WERI-Rb-1 (cell line): ENCODE measurements at places on chromosomes 5 and 9.

- no peak for DNase-seq
Observed at GRCh38 chr9:137064880-137065164, 5.5 kb downstream of the SAPCD2 start.

GRCh38 chr9:96009690-96010472 lies 134.4 kb downstream of the ERCC6L2 start:
- no peak for DNase-seq

- no peak for DNase-seq
Observed at GRCh38 chr5:131965826-131966415, 20.5 kb upstream of the MEIKIN start.

GRCh38 chr9:20333991-20334390 lies 288.3 kb downstream of the MLLT3 start:
- DNase-seq, result peak; percentile 33

- DNase-seq, result no peak
Observed at GRCh38 chr5:75678155-75678554, 39.1 kb downstream of the POC5 start.

DNA sequence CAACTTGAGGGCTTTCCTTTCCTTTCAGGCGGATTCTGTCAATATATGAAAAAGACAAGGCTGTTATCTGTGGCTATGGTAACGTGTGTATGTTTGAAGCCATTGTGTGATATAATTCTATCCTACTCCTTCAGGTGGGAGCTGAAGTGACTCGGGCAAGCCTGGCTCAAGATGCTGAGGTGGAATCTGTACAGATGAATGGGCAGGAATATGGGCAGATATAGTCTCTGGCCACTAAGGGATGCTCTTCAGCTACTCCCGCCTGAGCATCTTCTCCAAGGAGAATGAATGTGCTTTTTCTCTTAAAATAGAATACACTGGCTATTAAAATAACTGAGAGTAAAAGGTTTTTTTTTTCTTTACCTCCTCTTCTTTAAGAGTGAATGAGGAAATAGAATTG lies 244.8 kb downstream of the ADGRV1 start:
- DNase-seq, result no peak

DNA sequence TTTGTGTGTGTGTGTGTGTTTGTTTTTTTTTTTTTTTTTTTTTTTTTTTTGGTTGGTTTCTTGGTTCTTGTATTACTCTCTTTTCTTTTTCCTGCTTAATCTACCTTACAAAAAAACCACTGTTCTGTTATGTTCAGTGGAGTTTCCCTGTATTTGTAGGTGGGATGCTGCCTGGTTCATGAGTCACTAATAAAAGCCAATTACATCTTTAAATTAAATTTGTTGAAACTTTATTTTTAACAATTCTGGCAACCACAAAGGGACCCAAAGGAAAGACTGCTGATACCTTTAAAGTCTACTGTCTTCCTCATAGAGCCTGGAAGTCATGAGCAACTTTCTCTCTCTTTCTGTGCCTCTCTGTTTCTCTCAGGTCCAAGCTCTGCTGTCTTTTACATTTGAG lies 29.5 kb upstream of the RNF20 start:
- DNase-seq, result no peak

- DNase-seq, result no peak
Observed at GRCh38 chr5:158212917-158213316, 354.0 kb upstream of the CLINT1 start.

GRCh38 chr5:58455066-58455465 lies 4.8 kb downstream of the PLK2 start:
- no peak for DNase-seq

DNA sequence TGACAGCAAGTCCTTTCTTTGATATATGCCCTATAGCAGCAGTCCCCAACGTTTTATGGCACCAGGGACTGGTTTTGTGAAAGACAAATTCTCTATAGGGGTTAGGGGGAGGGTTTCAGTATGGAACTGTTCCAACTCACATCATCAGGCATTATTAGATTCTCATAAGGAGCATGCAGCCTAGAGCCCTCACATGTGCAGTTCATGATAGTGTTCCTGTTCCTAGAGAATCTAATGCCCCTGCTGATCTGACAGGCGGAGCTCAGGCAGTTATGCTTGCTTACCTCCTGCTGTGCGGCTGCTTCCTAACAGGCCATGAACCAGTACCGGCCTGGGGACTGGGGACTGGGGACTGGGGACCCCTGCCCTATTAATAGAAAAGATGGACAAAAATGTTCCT lies 2.7 kb upstream of the RAPGEF6 start:
- no peak for DNase-seq

- no peak for DNase-seq
Observed at GRCh38 chr9:128169492-128169891, 9.4 kb downstream of the BBLN start.

DNA sequence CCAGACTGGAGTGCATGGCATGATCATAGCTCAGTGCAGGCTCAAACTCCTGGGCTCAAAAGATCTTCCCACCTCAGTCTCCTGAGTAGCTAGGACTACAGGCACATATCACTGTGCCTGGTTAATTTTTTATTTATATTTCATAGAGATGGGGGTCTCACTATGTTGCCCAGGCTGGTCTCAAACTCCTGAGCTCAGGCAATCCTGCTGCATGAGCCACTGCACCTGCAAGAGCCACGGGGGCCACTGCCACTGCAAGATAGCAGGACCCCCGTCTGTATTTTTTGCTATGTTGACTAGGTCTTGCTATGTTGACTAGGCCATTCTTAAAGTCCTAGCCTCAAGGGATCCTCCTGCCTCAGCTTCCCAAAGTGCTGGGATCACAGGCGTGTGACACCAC lies 6.5 kb downstream of the CYSTM1 start:
- no peak for DNase-seq

DNA sequence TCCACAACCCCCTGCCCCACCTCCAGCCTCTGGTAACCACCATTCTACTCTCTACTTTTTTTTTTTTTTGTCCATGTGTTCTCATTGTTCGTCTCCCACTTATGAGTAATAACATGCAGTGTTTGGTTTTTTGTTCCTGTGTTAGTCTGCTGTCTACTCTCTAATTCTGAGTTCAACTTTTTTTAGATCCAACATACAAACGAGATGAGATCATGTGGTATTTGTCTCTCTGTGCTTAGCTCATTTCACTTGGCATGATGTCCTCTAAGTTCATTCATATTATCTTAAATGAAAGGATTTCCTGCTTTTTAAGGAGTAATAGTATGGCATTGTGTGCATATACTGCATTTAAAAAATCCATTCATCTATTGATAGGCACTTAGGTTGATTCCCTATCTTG lies 130.9 kb downstream of the NMUR2 start:
- no peak for DNase-seq

DNA sequence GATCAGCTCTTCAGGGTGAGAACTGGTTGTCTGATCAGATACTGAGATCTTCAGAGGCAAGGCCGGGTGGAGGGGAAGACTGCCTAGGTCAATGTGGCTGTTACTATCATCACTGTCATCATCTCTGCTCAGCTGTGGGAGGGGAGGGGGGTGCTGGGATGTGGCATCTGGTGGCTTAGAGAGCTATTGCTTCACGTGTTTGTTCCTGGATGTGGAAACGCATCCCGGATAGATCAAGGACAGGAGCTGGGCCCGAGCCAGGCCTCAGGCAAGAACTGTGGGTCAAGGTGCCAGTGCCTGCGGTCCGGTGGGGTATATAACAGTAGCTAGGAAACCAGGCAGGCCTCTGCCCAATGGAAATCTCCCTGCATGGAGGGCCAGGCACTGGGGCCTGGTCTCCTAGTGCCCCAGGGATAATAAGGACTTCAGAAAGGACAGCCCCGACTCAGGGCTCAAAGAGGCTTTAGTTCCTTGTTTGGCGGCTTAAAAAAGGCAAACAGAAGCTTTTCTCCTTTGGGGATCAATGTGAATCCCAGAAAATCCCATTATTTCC lies 30.3 kb upstream of the TIFAB start:
- peak; percentile 75 for DNase-seq

DNA sequence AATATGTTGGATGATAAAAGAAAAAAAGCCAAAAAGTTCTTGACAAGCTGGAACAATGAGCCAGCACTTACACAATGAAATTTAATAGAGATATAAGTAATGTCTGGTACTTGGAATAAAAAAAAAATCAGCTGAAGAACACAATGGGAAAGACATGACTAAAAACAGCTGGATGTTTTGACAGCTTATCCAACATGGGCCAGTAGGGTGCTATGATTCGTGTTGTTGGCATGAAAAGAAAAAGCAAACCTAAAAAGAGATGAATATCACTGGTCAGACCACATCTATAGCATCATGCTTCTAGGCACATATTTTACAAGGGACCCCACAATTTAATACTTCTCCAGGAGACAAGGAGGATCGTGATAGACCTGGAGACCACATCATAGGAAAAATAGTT lies 175.3 kb downstream of the ARL15 start:
- no peak for DNase-seq

- no peak for DNase-seq
Observed at GRCh38 chr5:5135957-5136676, 4.0 kb upstream of the ADAMTS16 start.

DNA sequence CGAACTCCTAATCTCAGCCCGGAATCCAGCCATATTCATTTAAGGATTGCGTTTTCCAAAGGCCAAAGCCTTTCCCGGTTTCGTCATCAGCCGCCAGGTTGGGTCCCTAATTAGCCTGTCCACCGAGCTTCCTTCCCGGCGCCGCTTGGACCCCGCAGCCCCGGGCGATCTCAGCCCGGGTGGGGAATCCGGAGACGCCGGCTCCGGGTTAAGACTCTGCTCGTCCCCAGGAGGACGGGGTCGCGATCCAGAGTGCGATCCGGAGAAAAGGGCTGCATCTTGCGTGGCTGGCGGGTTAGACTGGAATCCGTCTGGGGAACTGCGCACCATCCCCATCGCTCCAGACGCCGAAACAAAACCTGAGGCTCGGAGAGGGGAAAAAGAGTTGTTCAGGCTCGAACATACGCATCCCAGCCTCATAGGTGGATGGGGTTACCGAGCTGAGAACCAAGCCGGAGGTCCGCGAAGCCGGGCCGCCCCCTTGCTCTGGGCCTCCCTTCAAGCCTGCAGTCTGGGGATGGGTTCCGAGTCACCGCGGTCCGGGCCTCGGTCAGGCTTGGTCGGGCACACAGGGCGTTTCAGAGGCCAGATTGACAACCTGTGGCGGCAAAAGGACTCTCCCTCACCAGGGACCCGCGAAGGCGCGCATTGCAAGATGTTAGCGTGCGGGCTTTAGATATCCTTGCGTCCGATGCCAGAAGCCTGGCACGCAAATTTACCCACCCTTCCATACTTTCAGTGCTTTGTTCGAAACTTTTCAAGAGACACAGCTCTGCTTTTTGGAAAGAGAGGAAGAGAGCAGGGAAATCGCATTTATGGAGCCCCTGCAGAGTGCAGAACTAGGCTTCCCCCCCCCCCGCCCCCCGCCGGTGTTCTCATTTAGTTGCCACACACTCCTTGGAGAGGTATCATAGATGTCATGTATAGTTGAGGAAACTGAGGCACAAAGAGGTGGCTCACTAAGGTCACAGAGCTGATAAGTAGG lies 7.9 kb downstream of the MSX2 start:
- no peak for DNase-seq

DNA sequence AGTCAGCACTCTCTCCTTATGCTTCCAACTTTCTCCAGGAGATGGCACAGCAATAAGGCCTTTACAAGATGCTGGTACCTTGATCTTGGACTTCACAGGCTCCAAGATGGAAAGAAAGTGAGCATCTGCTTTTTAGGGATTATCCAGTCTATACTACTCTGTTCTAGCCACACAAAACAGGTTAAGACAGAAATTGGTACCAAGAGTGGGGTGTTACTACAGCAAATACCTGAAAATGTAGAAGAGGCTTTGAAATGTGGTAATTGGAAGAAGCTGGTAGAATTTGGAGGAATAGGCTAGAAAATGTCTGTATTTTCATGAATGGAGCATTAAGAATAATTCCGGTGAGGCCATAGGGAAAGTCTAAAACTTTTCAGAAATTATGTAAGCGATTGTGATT lies 484.8 kb upstream of the GRIA1 start:
- no peak for DNase-seq

DNA sequence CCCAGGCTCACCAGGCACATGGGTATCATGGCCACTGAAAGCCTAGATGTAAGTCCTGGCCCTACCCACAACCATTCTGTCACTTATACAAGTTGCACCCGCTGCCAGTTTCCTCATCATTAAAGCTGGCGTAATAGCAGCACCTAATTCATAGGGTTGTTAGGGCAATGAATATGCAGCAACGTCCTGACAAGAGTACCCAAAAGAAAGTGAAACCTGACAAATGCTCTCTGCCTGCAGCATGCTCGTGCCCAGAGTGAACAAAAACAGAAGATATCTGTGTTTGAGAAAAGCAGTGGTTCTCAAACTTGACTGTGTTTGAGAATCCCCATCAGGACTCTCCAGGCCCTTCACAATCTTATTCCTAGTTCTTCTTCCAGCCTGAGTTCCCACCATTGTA lies 632.4 kb downstream of the SEMA5A start:
- no peak for DNase-seq

- peak; percentile 47 for DNase-seq
Observed at GRCh38 chr9:101485924-101486692, 47.5 kb upstream of the RNF20 start.

- no peak for DNase-seq
Observed at GRCh38 chr5:95530416-95530815, 24.4 kb downstream of the SKIC3 start.

DNA sequence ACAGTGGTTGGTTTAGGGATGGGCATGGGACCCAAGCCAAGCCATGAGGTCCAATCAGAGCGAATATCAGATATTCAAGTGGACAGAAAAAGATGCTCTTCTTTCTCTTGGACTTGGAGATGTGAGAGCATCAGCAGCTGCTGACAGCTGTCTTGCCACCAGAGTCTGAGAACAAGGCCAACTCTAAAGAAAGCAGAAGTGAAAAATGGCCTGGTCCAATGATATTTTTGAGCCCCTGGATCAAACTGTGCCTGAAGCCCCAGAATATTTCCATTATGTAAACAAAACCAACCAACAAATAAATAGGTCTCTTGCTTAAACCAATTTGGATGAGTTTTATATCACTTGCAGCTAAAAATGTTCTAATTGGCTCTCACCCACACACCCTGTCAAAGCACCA lies 30.7 kb upstream of the JADE2 start:
- DNase-seq, result no peak

- DNase-seq, result no peak
Observed at GRCh38 chr5:156522651-156523529, 195.9 kb downstream of the SGCD start.

DNA sequence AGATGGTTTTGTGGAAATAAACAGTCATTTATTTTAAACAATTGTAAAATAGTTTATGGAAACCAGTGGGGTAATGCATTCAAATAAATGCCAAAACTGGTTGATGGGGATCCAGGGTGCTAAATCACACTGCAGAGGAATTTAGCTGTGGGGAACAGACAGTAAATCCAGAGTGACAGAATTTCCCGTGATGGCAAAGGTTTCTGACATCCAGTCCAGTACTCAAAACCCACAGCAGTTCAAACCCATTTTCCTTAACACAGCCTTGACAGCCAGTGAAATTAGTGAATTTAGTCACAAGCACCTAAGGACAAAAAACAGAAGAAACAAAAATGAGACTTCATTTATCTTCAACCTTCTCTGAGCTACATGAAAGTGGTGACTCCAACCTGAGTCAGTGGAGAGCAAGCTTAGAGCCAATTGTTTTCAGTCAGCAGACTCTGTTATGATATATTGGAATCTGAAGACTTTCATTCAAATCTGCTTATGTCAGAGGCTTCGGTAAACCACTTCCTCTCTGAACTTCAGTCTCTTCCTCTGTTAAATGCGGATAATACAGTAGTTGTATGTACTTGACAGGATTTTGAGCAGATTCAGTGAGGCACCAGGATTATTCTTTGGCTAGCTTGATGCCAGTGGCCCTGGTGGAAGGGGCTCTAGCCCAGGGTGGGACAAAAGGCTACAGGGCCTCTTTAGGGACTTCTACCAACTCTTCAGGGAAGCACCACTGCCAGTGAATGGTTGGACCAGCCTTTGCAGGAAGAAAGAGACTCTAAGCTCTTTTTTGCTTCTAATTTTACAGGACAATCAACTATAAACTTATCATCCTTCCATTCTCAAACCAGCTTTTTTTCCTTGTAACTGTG lies 185.3 kb downstream of the MAPKAP1 start:
- DNase-seq, result no peak
